ENCODE measurements at places on chromosomes 3 and 15.

- no peak for DNase-seq
Measured at GRCh38 chr3:184168363-184169120, 6.1 kb upstream of the AP2M1 start.

GRCh38 chr3:135012101-135012500, 217.0 kb downstream of the EPHB1 start:
- no peak for DNase-seq

- no peak for DNase-seq
Measured at GRCh38 chr15:66749841-66750575, 48.0 kb downstream of the SMAD6 start.

DNA sequence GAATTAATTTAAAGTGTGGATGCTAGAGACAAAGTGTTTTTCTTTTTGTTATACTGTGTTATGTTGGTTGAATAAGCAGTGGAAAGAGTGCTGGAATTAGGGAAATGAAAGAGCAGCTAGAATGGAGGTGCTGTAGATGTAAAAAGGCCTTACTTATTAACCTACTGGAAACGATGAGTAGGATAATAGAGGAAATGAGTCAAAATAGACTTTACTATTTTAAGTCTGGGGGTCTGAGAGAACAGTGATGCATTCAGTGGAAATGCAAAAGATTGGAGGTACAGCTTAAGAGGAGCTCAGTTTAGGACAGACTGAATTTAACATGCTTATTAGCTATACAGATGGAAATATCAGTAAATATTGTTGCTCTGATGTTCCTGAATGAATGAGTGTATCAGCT, 674.0 kb downstream of the OTOL1 start:
- no peak for DNase-seq

- no peak for DNase-seq
Measured at GRCh38 chr3:73207946-73208440, 146.5 kb downstream of the EBLN2 start.

GRCh38 chr3:151319628-151320027, 3.0 kb upstream of the GPR87 start:
- DNase-seq = no peak

DNA sequence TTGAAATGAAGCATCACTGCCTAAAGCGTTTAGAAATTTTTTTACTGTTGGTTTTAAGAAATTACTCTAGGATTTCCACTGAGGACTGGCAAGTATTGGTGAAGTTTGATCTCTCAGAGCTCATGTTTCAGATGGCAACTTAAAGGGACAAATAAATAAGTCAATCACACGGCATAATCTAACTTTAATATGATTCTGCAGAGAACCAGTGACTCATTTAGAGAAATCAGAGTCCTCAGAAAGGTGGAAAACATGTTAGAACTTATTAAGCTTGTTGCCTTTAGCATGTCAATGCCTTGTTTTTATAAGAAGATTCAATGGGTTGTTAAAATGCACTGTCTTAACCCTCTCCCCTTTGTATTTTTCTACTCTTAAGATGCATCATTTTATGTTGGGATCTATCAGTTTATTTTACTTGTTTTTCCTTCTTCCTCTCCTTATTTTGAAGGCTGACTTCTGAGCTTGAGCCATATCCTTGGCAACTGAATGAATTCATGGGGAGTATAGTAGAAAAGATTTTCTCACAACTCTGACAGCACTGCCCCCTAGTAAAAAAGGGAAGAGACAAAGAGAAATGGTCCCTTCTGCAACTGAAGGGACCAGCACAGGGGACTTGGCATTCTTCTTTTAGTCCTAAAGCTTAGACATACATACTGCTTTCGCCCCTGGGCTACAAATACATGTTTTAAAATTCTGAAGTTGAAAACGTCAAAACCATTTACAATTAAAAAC, 431.2 kb downstream of the LPP start:
- DNase-seq = no peak

- DNase-seq = no peak
Measured at GRCh38 chr3:14461748-14462324, 59.4 kb downstream of the SLC6A6 start.

DNA sequence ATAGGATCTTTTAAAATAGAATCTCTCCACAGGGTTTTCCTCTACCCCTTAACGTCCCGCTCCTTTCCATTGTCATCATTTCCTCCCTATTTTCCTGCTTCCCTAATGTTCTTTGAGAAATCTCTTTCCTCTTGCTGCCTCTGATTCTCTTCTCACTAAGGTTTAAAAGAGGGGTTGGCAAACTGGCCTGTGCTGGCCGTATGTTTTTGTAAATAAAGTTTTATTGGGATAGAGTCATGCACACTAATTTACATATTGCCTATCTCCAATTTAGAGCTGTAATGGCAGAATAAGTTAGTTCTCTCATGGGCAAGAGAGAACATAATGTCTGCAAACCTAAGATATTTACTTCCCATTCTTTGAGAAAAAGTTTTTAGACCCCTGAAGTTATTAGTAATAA, 25.0 kb downstream of the MRPL3 start:
- no peak for DNase-seq

- no peak for DNase-seq
Measured at GRCh38 chr3:1727242-1727641, 371.4 kb upstream of the CNTN4 start.

DNA sequence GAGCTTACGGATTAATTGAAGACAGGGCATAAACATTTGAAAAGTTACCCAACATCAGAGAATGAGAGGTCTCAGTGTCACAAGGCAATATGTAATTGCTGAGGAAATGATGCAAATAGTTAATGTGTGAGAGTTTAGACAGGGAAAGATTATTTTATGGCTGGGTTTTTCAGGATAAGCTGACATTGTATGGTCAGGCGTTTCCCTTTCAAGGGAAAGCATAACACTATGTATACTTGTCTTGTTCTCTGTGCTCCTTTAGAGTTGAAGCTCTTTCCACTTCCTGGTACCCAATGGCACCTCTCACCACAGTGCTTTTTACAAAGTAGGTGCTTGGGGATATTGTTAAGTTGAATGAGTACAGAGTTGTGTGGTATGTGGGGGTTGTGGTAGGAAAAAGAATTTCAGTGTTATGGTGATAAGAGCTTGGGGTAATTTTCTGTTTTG, 19.9 kb downstream of the IQGAP1 start:
- no peak for DNase-seq

DNA sequence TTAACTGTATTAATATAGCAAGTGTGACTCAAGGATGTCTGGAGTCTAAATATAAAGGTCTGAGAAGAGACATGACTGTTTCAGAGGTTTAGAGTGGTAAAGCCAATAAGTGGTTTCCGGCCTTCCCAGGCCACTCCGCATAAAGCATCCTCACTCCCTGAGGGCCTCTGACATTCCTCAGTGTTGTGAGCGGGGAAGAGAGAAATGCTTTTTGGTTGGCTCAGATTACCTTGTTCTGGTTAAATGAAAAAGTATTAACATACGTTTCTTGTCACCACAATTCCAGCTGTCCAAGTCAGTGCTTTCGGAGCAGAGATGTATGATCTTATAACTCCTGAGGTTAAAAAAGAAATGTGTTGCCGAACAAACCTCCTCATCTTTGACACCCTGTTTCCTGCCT, 103.8 kb downstream of the RBMS3 start:
- no peak for DNase-seq

DNA sequence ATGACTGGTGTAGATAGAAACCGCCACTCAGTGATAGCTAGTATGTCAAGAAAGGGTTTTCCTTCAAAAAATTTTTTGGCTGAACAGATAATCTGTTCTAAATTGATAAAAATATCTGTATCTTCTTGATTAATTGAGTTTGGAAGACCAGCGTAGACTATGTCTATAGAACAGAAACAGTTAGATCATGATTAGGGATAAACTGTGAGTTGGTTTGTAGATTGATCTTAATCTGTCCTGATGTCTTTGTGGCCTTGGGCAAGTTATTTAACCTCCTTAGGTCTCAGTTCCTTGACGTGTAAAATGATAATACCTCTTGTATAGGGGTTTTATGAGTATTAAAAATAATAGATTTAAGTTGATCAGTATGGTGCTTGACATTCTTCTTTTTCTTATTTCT, 4.7 kb downstream of the NFKBIZ start:
- no peak for DNase-seq

- no peak for DNase-seq
Measured at GRCh38 chr15:95180530-95180929, 949.2 kb downstream of the MCTP2 start.

DNA sequence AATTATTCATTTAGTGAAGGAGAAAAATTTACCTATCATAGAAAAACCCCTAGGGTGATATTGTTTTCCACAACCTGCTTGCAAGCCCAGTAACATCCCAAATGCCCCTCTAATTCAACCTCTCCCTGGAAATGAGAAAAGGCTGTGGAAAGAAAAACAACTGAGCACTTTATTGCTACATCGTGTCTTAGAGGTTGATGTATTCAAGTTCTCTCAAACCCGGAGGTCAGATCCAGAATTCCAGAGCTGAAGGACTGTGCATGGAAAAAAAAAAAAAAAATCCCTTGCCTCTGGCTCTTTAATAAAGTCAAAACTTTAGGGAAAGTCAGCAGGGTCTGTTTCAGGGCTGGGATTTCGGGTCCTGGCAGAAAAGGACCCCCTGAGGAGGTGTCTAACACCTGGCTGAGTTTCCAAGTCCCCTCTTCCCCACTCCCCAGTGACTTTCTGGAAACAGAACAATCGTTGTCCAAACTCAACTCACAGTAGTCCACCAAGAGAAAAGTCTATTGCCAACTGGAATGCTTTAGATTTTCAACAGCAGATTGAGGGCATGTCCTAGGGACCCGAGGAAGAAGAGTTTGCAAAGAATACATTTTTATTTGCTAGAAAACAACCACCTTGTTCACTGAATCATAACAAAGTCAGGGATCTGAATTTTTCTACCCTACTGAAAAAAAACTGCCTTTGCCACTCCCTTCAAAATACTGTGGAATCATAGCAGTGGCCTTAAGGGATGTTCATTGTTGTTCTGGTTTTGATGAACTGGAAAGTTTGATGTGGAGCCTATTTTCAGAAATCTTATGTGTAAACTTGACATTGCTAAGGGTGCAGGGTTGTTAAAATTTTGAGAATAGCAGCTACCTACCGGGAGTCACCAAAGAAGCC, 207.5 kb upstream of the ADAMTS9 start:
- no peak for DNase-seq

DNA sequence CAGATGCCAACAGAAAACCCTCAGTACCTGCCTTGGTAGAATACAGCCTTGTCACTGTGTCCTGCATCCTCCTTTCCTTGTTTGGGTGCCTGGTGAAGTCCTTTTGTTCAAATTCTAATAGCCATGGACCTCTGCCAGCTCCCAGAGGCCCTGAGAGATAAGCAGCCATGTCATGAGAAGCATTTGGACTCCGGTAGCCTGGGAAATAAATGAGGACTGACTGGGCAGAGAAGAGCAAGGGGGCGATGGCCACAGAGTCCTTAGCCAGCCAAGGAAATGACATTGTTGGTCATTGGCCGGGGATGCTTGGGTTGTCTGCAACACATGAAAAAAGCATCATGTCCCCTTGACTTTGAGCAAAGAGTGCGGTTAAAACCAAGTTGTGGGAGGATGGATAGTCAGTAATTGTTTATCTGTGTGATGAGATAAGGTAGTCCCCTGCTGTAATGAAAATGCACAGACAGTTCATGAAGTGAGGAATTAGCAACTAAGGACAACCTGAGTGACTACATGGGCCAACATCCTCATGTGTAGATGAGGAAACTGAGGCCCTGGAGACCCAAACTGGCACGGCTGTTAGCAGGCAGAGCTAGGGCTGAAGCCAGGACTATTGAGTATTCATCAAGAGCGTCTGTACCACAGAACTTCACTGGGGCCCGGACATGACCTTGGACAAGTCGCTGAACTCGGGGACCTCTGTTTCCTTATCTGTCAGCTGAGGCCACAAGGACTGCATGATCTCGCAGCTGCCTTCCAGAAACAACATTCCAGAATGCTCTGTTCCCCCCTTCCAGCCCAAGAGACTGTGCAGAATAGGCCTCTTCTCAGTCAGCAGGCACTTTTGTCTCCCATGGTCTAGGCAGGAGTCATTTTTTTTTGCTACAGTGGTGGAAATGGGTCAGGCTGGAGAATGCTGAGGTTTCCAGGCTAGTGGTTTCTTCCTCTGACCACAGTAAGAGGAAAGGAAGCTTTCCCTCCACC, 90.5 kb upstream of the CTDSPL start:
- DNase-seq = no peak

DNA sequence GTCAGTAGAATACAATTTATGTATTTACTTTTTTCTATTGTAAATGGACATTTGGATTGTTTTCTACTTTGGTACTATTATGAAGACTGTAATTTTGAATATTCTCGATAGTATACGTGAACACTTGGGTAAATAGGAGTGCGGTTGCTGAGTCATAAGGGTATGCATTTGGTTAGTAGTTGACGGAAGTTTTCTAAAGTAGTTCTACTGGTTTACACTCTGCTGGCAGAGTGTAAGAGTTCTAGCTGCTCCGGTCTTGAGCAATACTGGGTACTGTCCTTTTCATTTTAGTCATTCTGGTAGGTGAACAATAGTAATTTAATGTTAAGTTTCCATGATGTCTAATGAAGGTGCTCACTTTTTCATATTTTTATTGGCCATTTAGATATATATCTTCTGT, 70.0 kb downstream of the MEF2A start:
- no peak for DNase-seq

- DNase-seq = no peak
Measured at GRCh38 chr3:131568460-131568859, 65.7 kb upstream of the MRPL3 start.

DNA sequence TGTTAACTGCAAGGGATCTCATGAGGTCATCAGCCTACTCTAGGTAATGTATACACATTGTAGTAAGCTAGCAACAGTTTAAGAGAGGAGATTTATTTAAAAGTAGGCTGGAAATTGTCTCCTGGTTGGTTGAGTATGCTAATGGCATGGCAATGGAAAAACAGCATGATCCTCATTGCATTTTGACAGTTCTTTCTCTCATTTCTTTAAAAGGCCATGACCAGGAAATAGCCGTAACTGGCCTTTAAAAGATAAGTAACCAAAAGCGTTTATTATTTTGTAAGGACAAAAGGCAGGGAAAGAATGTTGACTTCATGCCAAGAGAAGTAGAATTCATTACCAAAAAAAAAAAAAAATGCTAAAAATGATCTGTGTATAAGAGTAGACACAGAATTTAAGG, 310.3 kb downstream of the FGF12 start:
- DNase-seq = no peak

GRCh38 chr3:33047842-33048834, 48.8 kb downstream of the GLB1 start:
- no peak for DNase-seq

DNA sequence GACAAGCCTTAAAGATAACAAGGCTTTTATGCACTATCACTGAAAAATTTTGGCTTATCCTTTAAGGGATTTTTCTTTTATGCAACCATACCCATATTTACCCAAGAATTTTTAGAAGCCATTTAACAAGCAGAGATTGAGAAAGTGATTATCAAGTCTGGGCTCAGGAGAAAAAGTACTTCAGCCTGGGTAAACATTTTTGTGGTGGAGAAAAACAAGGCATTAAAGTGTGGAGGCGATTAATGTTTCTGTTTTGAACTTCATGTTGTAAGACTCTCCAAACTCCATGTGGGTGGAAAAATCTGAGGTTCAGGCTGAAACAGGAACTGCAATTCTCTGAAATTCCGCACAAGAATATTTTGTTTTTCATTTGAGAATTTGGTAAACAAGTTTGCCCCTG, 260.4 kb upstream of the KCNMB2 start:
- DNase-seq = no peak

GRCh38 chr3:146865175-146865755, 260.1 kb upstream of the PLSCR5 start:
- DNase-seq = no peak
